Upper lobe of left lung (tissue), 6 donors: ENCODE measurements at places on chromosomes 13 and 19. TPM values are rescaled to one million over a fixed set of nuclear protein-coding genes. Genes with fewer than 3 reads are reported as not detected.

GRCh38 chr19:28019901-28020300, 1193.0 kb downstream of the UQCRFS1 start:
- no peaks in the 10 kb centered on the region for H3K4me1 ChIP-seq
- no peaks in the 10 kb centered on the region for H3K27me3 ChIP-seq
- no peak for DNase-seq
- H3K27ac ChIP-seq = no peak overlapping the region
- H3K4me3 ChIP-seq = no peak overlapping the region
- no peaks in the 10 kb centered on the region for H3K36me3 ChIP-seq

GRCh38 chr13:37385248-37385647, 213.3 kb downstream of the POSTN start:
- no peak overlapping the region for H3K27ac ChIP-seq
- no peaks in the 10 kb centered on the region for H3K27me3 ChIP-seq
- H3K4me1 ChIP-seq = no peaks in the 10 kb centered on the region
- H3K36me3 ChIP-seq = no peaks in the 10 kb centered on the region
- no peak for DNase-seq
- no peak overlapping the region for H3K4me3 ChIP-seq

The MEIOSIN gene
- total RNA-seq = not detected

The KCNC3 gene
- total RNA-seq = 5.5 TPM

The SELENOV gene
- total RNA-seq = not detected

DNA sequence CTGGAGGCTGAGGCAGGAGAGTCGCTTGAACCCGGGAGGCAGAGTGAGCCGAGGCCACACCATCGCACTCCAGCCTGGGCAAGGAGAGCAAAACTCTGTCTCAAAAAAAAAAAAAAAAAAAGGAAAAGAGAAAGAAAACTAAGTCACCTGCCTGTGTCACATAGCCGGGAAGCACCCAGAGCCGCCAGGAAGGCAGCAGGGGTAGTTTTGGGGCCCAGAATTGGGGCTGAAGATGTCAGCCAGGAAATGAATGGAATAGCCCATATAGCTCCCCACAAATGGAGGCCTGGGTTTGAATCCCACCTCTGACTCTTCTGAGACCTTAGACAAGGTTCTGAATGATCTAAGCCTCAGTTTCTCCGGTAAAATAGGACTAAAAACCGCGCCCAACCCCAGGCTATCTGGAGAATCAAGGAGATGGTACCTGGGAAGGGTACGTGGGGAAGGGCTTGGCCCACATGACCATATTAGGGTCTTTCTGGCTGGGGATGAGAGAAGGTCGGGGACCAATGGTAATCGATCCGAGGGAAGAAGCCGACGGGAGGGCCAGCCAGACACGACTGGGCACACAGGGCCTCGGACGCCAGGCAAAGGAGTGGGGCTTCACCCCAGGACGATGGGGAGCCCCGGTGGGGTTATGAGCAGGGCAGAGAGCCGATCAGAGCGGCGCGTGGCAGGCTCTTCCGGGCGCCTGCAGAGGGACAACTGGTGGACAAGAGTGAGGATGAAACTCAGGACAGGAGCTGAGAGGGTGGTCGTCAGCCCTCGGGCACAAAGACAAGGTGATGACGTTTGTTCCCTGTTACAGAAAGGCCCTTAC, 14.4 kb downstream of the CCDC124 start:
- H3K27ac ChIP-seq = peak overlapping the region; percentile 56
- H3K4me3 ChIP-seq = peak overlapping the region; percentile 8
- H3K36me3 ChIP-seq = no peaks in the 10 kb centered on the region
- no peak for DNase-seq
- peaks cover 37% of the 10 kb centered on the region for H3K4me1 ChIP-seq
- peaks cover 30% of the 10 kb centered on the region for H3K27me3 ChIP-seq

- H3K27ac ChIP-seq = no peak overlapping the region
- no peaks in the 10 kb centered on the region for H3K36me3 ChIP-seq
- no peaks in the 10 kb centered on the region for H3K27me3 ChIP-seq
- H3K4me1 ChIP-seq = no peaks in the 10 kb centered on the region
- DNase-seq = no peak
- no peak overlapping the region for H3K4me3 ChIP-seq
Observed at GRCh38 chr19:13622766-13623715, 116.8 kb upstream of the CACNA1A start.

DNA sequence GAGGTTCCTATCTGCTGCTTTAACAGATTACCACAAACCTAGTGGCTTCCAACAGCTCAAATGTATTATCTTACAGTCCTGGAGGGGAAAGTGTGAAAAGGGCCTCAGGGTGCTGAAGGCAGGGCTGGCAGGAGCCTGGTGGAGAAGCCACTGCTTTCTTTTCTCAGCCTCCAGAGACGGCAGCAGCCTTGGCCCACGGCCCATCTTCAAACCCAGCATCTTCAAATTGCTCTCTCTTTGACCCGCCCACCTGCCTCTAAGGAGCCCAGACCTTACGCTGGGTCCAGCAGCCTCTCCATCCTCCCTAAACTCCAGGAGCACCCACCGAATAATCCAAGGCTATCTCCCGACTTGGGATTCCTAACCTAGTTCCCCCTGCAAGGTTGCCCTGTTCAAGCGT, 35.6 kb downstream of the C13orf46 start:
- H3K27ac ChIP-seq = no peak overlapping the region
- H3K4me1 ChIP-seq = no peaks in the 10 kb centered on the region
- H3K4me3 ChIP-seq = no peak overlapping the region
- DNase-seq = no peak

- peaks cover 15% of the 10 kb centered on the region for H3K4me1 ChIP-seq
- no peaks in the 10 kb centered on the region for H3K27me3 ChIP-seq
- DNase-seq = no peak
- no peaks in the 10 kb centered on the region for H3K36me3 ChIP-seq
Observed at GRCh38 chr19:3278294-3278693, 53.8 kb downstream of the CELF5 start.

DNA sequence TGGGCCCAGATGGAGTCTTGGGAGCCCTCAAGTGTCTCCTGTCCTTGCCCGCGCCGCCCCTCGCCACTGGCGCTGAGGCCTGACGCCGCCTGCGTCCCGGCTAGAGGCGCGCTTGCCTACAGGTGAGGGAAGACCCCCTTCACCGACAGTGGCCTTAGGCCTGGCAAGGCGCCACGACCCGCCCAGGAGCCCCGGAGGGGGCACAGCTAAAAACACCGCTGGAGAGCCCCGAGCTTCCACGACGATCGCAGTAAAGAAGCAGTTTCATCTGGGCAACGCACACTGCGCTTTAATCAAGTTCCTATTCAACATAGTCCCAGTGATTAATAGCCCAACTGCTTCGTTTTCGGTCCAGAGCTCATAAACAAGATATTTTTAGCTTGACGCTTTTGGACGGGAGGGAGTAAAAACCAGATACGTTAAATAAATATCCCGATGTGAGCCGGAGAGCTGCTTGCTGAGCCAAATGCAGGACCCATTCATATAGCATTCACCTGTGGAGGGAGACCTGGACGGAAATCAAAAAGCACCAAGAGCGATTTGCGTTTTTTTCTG, 1.5 kb upstream of the CEBPA start:
- peak; percentile 89 for DNase-seq
- peaks cover 51% of the 10 kb centered on the region for H3K4me1 ChIP-seq
- H3K36me3 ChIP-seq = no peaks in the 10 kb centered on the region

DNA sequence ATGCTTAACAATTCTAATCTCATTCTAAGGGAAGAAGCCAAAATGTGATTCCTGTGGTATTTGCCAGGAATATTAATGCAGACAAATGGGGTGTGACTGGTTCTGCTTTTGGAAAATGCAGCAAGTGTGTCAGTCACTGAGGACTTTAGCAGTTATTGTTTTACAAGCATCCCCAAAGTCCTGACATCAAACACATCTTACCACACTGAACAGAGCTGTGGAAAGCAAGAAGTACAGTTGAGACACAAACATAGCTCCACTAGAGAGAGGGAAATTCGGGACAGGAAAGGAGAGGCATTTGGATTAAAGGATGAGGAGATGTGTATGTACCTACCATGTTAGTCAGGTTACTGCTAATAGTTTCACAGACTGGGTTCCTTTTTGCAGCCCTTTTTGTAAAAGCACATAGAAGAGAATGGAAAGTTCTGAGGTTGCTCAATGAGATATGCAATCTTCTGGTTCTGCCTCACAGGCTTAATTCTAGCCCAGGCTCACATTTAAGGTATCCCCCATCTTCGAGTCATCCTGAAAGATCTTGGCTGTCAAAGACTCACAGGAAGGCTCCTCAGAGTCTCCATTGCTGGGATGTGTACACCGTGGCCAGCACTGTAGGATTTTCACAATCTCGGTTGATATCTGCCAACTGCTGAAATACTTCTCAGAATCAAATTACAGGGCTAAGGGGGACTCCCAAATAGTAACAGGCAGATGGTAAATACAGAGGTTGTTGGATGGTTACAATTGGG, 316.6 kb downstream of the DNAJC15 start:
- no peak for DNase-seq
- H3K27ac ChIP-seq = no peak overlapping the region
- no peak overlapping the region for H3K4me3 ChIP-seq
- H3K27me3 ChIP-seq = no peaks in the 10 kb centered on the region

DNA sequence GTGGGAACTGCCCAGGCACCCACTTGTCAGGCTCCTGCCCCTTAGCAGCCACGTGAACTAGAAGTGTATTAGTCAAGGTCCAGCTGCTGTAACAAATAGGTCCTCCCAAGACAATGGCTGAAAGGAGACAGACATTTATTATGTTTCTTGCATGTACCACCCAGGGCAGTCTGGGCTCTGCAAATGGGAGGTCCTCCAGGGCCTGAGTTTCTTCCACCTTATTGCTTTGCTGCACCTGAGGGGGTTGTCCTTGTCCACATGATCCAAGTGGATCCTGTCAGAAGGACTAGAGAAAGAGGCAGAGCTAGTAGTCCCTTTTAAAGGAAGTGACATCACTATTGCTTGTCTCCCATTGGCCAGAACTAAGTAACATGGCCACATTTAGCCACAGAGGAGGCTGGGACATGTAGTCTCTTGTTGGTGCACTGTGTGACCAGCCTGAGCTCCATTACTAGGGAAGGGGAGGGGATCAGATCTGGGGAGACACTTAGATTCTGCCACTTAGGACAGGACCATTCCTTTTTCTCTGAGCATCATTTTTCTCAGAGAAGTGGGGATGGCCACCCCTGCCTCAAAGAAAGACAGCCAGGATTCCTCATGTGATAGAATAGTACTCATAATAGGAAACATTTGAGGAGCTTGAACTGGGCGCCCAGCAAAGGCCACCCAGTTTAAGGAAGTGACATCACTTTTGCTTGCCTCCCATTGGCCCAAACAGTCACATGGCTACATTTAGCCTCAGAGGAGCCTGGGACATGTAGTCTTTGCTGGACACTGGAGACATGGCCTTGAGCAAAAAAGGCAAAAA, 15.1 kb downstream of the CC2D1A start:
- no peak overlapping the region for H3K4me3 ChIP-seq
- peaks cover 69% of the 10 kb centered on the region for H3K36me3 ChIP-seq
- no peak overlapping the region for H3K27ac ChIP-seq
- no peaks in the 10 kb centered on the region for H3K4me1 ChIP-seq
- no peaks in the 10 kb centered on the region for H3K27me3 ChIP-seq
- DNase-seq = no peak

DNA sequence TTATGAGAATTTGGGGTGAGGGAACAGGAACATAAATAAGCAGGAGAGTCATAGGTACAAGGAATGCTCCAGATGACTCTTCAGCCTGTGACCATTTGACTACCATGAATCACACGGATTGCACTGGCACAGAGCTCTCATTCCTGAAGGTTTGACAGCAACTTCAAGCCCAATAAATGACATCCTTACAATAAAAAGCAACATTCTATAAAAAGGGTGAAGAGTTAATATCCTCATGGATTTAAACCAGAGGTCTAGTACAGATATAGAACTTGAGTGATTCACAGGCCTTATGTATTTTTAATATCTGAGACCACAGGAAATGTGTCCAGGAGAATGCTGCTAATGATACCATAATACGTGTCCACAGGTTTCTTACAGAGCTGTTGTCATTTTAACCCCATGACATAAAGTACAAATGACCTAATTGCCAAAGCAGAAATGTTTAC, 158.1 kb downstream of the IRS2 start:
- no peak for DNase-seq
- H3K36me3 ChIP-seq = no peaks in the 10 kb centered on the region
- peaks cover 2% of the 10 kb centered on the region for H3K4me1 ChIP-seq
- H3K4me3 ChIP-seq = no peak overlapping the region
- H3K27ac ChIP-seq = no peak overlapping the region

GRCh38 chr13:24107955-24108614, 52.4 kb upstream of the SPATA13 start:
- no peaks in the 10 kb centered on the region for H3K4me1 ChIP-seq
- no peaks in the 10 kb centered on the region for H3K27me3 ChIP-seq
- DNase-seq = peak; percentile 15
- no peak overlapping the region for H3K4me3 ChIP-seq
- H3K36me3 ChIP-seq = no peaks in the 10 kb centered on the region

DNA sequence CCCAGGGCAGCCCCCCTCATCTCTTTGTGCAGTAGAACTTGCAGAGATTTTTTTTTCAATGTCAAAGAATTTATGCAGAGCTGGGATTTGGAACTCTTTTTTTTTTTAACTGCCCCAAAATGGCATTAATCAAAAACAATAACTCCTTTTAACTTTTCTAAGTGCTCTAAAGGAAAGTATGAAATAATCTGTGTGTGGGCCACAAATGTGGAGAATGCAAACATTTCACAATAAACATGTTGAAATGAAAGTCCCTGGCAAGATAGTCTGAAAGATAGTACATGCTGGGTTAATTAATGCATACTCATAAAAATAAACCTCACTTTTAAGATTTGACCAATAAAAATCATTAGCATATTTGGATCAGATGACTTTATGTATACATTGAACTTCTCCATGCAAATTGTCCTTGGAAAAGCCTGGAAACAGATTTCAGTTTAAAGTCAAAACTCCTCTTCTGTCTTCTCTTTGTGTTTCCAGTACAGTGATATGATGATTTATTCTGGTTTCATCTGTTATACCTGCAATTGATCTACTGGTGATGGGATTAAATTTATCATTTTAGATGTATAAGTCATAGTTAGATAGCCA, 30.5 kb upstream of the ZNF536 start:
- no peak for DNase-seq
- H3K4me3 ChIP-seq = no peak overlapping the region
- H3K36me3 ChIP-seq = no peaks in the 10 kb centered on the region

- H3K27me3 ChIP-seq = no peaks in the 10 kb centered on the region
- no peaks in the 10 kb centered on the region for H3K36me3 ChIP-seq
- peaks cover 54% of the 10 kb centered on the region for H3K4me1 ChIP-seq
- peak overlapping the region; percentile 30 for H3K4me3 ChIP-seq
Observed at GRCh38 chr19:13850910-13851733, 25.8 kb upstream of the NANOS3 start.
